ENCODE measurements at places on chromosomes 7 and 10.

DNA sequence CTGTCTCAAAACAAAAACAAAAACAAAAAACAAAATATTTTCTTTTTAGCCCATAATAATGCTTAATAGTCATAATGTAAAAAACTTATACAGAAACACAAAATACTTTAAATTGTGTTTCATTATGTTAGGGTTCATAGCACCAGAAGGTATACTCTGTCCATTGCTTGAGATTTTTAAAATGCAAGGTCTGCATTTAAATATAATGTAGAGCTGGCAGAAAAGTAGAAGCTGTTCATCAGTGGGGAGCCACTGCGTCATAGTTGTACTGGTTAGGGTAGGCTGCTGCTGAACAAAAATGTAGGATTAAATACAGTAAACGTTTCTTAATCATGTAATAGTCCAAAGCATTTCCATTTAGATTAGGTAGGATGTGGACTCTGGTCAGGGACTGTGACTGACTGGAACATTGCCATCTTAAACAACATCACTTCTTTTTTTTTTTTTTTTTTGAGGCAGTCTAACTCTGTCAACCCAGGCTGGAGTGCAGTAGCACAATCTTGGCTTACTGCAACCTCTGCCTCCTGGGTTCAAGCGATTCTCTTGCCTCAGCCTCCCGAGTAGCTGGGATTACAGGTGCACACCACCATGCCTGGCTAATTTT, 85.2 kb downstream of the ANKIB1 start:
- no peak for DNase-seq

DNA sequence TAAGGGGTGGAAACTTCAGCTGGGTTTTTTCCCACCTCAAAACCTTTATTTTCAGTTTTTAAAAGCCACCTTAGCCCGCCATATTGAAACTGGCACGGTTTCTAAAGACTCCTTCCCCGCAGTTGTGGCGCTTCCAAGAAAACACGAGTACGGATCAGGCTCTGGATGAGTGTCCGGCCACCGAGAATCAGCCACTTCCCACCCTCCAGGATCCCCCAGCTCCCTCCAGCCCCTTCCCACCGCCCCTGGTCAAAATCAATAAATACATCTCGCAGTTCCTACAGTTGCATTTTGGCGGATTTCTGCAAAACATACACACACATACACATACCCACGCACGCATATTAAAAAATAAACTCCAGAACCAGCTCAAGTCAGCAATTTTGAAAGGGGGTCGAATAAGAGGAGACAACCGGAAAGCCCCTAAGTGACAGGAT, 1.1 kb downstream of the SFMBT2 start:
- DNase-seq = no peak

- no peak for DNase-seq
Measured at GRCh38 chr7:143519411-143520131, 41.9 kb downstream of the TAS2R41 start.

DNA sequence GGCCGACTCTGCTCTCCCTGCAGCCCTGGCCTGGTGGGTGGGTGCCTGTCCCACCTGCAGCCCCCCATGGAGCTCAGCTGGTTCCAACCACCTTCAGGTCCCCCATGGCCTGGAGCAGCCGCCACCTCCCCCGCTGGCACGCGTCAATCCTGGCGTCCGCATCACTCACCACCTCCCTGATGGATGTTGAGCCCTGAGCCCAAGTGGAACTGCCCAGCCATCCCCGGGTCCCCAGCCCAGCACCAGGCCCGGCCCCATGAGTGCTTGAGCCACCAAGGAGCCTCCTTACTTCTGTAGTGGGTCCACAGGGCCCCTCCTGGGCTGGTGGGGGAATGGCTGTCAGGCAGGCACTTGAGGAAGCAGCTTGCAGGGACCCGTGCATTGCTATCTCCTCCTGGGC, 14.6 kb downstream of the AGAP3 start:
- no peak for DNase-seq

- peak; percentile 53 for DNase-seq
Measured at GRCh38 chr7:99379043-99379577, 4.6 kb downstream of the ARPC1B start.

- DNase-seq = no peak
Measured at GRCh38 chr7:30674876-30675275, 7.4 kb downstream of the CRHR2 start.

GRCh38 chr7:3307435-3307834, 6.4 kb downstream of the SDK1 start:
- no peak for DNase-seq

DNA sequence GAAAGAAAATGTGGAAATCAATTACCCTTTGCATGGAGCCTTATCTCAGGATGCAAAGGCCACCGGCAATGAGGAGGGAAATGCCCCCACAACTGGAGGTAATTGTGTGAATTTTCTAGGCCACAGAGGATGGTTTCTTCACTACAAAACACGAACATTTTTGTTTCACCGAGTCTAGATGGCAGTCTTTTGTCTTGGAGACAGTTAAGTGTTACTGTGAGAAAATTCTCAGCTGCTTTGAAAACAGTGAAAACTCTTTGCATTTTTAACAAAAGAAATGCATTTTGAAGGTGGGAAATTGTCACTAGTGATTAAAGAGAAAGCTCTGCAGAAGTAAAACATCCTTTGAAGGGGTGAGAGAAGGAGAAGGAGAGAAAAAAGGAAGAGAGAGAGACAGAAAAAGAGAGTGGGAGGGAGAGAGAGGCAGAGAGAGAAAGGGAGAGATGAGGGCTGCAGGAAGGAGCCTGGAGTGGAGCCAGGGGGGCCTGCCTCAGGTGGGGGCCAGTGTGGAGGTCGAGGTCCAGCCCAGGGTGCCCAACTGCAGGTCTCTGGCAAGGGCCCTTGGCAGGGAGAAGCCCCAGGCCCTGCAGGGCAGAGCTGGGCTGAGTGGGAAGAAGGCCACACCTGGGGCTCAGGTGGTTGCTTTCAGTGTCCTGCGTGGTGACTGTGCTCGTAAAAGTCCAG, 261.4 kb downstream of the ADARB2 start:
- no peak for DNase-seq

- DNase-seq = no peak
Measured at GRCh38 chr7:91892099-91892705, 11.7 kb upstream of the MTERF1 start.

GRCh38 chr7:138974675-138975292, 6.4 kb downstream of the KIAA1549 start:
- no peak for DNase-seq

- DNase-seq = no peak
Measured at GRCh38 chr10:25481467-25481866, 306.7 kb downstream of the GPR158 start.

- no peak for DNase-seq
Measured at GRCh38 chr10:45373003-45373575, 927 bp upstream of the ALOX5 start.

DNA sequence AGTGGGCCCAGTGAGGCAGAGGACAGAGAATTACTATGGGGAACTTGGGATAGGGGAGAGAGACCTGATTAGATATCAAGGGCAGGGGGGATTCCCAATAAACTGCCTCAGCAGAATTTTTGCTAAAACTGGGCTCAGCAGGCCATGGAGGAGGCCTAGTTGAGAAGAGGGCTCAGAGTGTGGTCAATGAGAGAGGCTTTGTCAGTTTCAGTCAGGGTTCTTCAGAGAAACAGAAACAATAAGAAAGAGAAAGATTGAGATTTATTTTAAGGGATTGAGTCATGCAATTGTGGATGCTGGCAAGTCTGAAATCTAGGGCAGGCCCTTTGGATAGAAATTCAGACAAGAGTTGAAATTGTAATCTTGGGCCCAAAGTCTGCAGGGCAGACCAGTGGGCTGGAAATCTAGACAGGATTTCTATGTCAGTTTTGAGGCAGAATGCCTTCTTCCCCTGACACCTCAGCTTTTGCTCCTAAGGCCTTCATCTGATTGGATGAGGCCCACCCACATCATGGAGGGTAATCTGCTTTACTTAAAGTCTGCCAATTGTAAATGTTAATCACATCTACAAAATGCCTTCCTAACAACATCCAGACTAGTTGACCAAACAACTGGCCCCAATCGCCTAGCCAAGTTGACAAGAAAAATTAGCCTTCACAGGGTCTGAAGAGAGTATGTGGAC, 33.5 kb upstream of the CCSER2 start:
- DNase-seq = no peak

DNA sequence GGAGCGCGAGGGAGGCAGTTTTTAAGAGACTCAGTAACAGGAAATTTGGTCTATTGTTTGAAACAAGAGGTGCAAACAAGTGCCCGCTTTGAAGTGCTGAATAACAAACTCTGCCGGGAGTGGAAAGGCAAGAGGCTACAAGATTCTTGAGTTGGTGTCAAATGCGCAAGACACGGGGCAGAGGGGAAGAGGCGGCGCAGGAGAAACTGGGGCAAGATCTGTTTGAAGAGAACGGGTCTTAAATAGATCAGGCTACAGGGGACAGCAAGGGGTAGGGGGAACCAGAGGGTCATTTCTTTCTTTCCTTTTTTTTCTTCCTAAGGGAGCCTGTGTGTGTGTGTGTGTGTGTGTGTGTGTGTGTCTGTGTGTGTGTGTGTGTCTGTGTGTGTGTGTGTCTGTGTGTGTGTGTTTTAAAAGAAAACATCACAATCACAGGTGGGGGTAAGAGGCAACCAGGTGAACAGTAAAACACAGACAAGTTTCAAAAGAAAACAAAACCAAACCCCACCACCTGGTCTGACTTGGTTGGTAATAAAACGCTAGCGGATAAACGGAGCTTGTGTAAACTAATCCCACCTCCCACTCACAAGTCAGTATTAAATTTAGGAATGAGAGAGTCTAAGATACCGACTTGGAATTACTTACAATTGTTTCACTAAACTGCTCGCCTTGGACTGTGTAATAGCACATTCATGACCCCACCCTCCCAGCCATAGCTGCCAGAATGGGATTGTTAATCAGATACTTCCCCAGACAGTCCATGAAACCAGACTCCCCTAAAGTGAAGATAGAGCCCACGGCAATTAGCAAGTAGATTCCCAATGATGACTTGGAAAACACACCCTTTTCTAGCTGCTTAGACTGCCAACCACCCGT, 13.1 kb upstream of the CUX1 start:
- DNase-seq = no peak

DNA sequence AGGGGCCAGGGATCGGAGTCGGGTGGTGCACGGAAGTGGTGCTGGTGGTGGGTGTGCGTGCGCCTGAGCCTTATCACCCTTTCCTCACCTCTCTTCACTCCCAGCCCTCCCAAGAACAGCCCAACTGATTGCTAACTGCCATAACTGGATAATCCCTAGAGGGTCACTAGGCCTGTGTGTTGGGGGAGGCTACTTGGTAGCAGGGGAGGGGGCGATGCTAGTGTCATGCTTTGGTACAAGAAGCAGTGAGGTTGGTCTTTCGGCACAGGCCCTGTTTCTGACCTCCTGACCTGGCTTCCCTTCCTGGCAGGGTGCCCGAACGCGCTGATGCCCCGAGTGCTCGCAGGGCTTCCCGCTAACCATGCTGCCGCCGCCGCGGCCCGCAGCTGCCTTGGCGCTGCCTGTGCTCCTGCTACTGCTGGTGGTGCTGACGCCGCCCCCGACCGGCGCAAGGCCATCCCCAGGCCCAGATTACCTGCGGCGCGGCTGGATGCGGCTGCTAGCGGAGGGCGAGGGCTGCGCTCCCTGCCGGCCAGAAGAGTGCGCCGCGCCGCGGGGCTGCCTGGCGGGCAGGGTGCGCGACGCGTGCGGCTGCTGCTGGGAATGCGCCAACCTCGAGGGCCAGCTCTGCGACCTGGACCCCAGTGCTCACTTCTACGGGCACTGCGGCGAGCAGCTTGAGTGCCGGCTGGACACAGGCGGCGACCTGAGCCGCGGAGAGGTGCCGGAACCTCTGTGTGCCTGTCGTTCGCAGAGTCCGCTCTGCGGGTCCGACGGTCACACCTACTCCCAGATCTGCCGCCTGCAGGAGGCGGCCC, 652 bp downstream of the KAZALD1 start:
- DNase-seq = peak; percentile 69

- DNase-seq = no peak
Measured at GRCh38 chr7:80882213-80882801, 36.5 kb downstream of the SEMA3C start.

DNA sequence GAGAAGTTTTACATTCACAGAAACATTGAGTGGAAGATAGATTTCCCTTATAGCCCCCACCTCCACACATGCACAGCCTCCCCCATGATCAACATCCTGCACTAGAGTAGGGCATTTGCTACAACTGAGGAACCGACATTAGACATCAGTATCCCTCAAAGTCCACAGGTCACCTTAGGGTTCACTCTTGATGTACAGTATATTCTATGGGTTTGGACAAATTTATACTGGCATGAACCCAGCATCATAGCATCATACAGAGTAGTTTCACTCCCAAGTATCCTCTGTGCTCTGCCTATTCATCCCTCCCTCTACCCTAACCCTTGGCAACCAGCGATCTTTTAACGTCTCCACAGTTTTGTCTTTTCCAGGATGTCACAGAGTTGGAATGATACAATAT, 64.4 kb downstream of the VSTM4 start:
- no peak for DNase-seq
